GDM1 (cell line): ENCODE measurements at places on chromosomes 7 and 10.

GRCh38 chr7:75867390-75867717, 11.5 kb upstream of the RHBDD2 start:
- DNase-seq = no peak

DNA sequence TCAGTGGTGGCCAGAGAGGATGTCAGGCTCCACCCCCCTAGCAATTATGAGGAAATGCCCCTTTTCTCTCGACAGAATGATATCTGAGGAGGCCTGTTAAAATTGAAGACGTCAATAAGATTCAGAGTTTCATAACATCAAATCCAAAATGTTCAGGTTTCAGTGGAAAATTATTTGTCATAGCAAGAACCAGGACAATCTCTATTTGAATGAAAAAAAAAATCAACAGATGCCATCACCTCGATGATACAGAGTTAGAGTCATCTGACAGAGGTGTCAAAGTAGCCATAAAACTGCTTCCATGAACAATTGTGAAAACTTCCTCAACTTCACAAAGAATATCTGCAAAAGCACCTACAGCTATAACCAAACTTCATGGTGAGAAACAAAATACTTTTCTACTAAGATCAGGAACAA, 7.7 kb downstream of the TMEM273 start:
- no peak for DNase-seq

GRCh38 chr10:94003488-94003887, 9.8 kb downstream of the PLCE1 start:
- DNase-seq = no peak

DNA sequence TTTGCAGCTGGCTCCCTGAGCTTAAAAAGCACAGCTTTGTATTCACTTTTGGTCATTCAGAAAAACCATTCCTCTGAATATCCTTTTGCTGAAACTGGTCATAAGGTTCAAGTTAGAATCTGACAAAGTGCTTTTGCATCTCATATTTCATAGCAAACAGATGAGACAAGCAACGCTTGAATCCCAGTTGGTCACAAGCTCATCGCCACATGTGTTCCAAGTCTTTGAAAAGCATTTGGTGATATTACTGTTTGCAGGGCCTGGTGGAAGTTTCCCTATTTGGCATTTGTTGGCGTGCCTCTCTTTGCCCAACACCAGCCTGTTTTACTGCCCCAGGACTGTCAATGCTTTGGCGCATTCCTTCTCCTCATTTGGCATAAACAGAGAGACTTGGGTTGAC, 10.3 kb downstream of the TACC2 start:
- DNase-seq = no peak

GRCh38 chr10:117863771-117864170, 183.0 kb downstream of the RAB11FIP2 start:
- DNase-seq = no peak
